ENCODE measurements at places on chromosomes 1 and 21. TPM values are rescaled to one million over a fixed set of nuclear protein-coding genes. Genes with fewer than 3 reads are reported as not detected.

GRCh38 chr21:39388811-39389155 lies 39.9 kb upstream of the HMGN1 start:
- no peak for DNase-seq

The STXBP3 gene
- 40.8 TPM for total RNA-seq

DNA sequence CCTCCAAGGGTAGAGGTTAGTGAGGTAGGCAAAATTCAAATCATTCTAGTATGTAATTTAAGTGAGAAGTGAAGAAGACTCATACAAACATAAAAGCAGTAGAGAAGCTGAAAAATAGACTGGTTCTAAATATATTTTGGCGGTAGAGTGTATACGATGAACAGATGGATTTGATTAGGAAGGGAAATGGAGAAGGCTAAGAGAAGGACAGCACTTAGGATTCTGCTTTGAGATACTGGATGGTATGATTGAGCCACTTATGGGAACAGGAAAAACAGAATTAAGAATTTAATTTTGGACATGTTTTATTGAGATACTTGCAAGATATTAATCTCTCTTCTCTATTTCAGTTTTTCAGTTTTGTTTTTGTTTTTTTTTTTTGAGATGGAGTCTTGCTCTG lies 60.1 kb downstream of the EPB41 start:
- DNase-seq: no peak

The MYOM3 gene
- not detected for total RNA-seq

GRCh38 chr1:151406176-151406575 lies 6.8 kb downstream of the PSMB4 start:
- no peak for DNase-seq

GRCh38 chr1:2604156-2604843 lies 17.7 kb downstream of the PRXL2B start:
- no peak for DNase-seq

GRCh38 chr1:17067069-17067426 lies 13.2 kb upstream of the SDHB start:
- no peak for DNase-seq

The KIRREL1 gene
- not detected for total RNA-seq

- no peak for DNase-seq
Measured at GRCh38 chr21:31043471-31043870, 5.2 kb upstream of the KRTAP19-8 start.

The KRTAP19-4 gene
- total RNA-seq: not detected

The CYP2J2 gene
- total RNA-seq: 0.57 TPM
